ENCODE measurements at places on chromosomes 11 and 22.

DNA sequence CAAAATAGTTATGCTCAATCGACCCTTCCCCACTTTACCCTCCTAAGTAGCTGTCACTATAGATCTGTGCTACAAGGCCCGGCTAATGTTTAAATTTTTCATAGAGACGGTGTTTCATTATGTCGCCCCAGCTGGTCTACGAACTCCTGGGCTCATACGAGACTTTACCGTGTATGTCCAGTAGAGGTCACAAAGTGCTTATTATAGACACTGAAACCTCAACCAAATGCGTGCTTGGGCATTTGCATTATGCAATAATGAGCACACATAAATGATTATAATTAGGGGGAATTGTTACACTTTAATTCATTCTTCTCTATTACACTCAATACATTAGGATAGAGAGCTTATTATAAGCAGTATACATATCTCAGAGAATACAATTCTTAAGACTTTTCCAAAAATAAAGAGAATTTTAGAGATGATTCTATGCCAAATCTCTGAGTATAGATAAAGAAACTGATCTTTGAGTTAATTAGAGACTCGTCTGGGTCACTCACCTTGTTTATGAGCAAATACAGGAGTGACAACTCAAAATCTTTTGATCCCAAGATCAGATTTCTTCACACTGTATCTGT lies 12.5 kb upstream of the MRPL16 start:
- DNase-seq: peak; percentile 61

GRCh38 chr22:49752598-49753091 lies 75.0 kb downstream of the BRD1 start:
- no peak for DNase-seq

GRCh38 chr11:116729501-116730240 lies 43.1 kb downstream of the BUD13 start:
- no peak for DNase-seq

DNA sequence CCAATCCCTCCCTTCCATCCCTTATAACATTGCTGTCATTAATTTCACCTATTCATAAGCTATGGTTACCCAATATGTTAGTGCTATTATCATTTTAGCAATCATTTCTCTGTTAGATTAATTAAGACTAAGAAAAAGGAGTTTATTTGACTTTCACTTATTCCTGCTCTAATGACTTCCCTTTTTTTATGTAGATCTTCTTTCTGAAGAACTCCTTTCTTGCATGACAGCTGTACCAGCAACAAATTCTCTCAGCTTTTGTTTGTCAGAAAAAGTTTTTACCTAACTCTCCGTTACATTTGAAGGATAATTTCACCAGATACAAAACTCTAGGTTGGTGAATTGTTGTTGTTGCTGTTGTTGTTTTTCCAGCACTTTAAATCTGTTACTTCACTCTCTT lies 28.6 kb upstream of the OR8B8 start:
- DNase-seq: no peak

DNA sequence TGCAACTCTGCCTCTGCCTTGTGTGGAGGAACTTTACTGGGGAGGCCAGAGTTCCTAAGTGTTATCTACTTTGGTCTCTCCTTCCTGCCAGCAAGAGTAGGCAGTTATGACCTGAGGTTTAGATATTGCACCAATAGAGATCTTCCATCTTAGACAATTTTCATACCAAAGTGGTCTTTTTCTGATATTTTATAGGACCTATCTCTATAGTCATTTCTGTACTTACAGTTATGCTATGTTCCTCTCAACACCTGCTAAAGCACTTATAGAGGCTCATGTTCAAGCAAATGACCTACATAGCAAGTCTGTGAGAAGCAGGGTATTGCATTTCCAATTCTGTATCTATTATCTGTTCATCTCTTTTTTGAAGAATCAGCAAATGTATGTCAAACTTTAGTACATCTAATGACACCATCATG lies 80.8 kb downstream of the HORMAD2 start:
- no peak for DNase-seq

- no peak for DNase-seq
Measured at GRCh38 chr11:118341815-118342489, 553 bp downstream of the CD3D start.

GRCh38 chr11:66106786-66107599 lies 36.9 kb downstream of the PACS1 start:
- DNase-seq: no peak

- DNase-seq: no peak
Measured at GRCh38 chr11:114017723-114018122, 41.8 kb upstream of the ZBTB16 start.
